Stimulated activated CD4-positive, alpha-beta T cell treated with anti-CD3 and anti-CD28 coated beads, Interleukin-1b, Interleukin-23, amount 100 ng/mL, for 1 hour (primary cell): ENCODE measurements at places on chromosomes 1 and 21.

GRCh38 chr1:62352387-62352786 lies 33.2 kb upstream of the KANK4 start:
- no peak for DNase-seq

- no peak for DNase-seq
Observed at GRCh38 chr21:46650476-46651098, 15.1 kb downstream of the PRMT2 start.

DNA sequence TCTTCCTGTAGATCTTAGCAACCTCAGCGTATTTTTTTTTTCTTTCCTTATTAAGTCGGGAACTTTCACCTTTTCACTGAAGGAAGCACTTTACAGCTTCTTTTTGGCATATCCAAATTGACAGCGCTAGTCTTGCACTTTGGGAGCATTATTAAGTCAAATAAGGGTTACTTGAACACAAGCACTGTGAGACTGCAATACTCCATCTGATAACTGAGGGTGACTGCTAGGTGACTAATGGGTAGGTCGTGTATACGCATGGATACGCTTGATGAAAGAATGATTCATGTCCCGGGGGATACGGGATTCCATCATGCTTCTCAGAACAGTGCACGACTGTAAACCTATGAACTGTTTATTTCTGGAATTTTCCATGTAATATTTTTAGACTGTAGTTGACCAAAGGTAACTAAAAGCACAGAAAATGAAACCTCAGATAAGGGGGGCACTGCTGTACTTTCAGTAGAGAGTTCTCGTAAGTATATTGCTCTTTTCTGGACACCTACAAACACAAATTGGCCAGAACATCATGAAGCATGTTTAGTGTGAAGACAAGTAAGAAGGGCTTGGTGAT lies 364.7 kb downstream of the SMYD3 start:
- no peak for DNase-seq

GRCh38 chr1:22784737-22785136 lies 74.1 kb downstream of the EPHB2 start:
- DNase-seq: no peak

DNA sequence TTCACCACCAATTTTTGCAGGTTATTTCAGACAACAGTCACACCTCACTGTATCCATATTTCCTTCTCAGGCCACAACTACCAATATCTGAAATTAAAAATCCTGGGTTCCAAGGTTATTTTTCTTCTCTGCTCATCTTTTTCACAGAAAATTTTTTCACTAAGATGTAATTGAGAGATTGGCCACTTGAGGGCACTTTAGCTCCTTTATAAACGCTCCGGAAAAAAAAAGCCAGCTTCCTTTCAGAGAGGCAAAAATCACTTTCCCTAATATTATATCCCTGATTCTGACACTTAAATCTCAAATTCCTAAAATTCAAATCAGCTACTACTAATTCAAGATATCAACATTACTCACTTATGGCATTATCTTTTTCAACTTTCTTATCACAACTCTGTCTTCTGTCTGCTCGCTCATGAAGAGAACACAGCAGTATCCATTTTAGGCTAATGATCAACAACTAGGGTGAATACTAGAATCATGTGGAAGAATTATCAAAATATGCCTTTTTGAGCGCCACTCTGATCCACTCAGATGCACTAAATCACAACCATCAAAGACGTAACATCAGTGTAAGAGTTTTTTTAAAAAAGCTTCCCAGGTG lies 101.4 kb upstream of the RGS1 start:
- DNase-seq: no peak

GRCh38 chr1:10958614-10959013 lies 53.8 kb upstream of the TARDBP start:
- DNase-seq: no peak

- no peak for DNase-seq
Observed at GRCh38 chr1:156993426-156994147, 52.0 kb downstream of the ARHGEF11 start.

DNA sequence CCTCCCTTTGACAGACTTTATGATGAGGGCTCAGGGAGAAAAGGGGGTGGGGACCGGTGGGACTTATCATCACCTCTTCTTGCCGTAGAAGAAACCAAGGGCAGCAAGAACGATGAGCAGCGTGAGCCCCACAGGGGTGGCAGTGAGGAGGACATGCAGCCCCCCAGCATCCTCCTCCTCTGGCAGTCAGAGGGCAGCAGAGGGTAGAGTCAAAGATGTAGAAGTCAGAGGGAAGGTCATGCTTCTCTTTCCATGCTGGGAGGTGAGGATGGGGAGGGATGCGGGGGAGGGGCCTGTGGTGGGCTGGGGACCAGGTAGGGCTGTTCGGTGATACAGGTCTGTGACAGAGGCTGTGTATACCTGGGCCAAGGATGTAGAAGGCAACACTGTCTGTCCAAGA lies 14.8 kb downstream of the INSRR start:
- DNase-seq: no peak

DNA sequence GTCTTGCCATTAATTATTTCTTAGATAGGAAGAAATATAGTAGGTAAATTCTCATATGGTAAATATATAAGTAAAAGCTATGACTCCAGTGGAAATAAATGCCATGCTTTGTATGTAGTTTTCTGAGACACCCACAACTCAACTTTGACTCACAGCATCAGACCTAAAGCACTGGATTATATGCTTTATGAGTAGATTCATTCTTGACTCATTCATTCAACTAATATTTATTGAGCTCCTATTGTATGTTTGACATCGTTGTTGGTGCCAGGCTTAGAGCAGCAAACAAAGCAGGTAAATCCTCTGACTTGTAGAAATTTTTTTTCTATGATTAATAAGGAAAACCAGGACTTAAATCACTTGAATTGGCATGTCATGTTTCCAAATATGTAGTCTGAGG lies 211.4 kb downstream of the PTPRC start:
- no peak for DNase-seq
